ENCODE measurements at places on chromosomes 13 and 19.

GRCh38 chr19:33194886-33195644 is 935 bp downstream of the LRP3 start:
- DNase-seq: no peak

GRCh38 chr13:40120288-40120687 is 464.8 kb downstream of the COG6 start:
- no peak for DNase-seq

DNA sequence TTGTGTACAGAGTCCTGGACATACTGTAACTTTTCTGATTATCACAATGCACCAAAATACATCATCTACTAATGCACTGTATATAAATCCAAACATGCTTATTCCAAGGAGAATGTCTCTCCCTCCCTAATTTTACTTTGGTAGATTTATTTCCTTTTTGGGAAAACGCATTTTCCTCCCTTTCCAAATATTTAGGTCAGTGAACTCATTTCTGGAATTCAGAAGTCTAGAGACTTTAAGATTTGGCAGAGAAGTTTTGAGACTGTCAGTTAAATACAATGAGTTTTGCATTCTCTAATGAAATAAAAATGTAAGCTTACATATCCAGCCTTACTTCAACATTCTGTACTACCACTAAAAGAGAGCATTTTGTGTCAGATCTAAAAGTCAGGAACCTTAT is 165.8 kb upstream of the EDNRB start:
- DNase-seq: no peak

GRCh38 chr13:33277946-33278345 is 7.6 kb downstream of the STARD13 start:
- no peak for DNase-seq

DNA sequence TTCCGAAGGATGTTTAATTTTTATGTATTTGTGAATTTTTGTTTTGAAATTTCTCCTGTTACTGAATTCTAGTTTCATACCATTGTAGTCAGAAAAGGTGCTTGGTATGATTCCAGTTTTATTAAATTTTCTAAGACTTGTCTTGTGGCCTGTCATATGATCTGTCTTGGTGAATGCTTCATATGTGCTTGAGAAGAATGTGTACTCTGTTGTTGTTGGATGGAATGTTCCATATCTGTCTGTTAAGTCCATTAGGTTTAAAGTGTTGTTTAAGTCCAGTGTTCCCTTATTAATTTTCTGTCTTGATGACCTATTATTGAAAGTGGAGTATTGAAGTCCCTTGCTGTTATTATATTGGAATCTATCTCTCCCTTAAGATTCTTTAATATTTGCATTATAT is 273.9 kb downstream of the ATP8A2 start:
- DNase-seq: no peak

DNA sequence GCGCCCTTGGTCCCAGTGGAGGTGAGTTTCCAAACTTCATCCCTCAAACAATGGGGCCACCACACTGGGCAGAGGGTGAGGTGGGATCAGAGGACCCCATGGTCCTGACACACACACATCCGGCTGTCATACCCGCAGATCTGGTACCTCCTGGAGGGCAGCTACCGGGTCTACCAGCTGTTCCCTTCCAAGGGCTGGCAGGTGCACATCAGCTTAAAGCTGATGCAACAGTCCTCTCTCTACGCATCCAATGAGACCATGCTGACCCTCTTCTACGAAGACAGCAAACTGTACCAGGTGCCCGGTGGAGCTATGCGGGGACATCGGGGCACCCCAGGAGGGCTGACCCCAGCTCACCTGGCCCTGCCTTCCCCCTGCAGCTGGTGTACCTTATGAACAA is 14.0 kb upstream of the PSMD8 start:
- DNase-seq: no peak

- DNase-seq: no peak
Observed at GRCh38 chr13:76472916-76473315, 413.3 kb downstream of the KCTD12 start.

DNA sequence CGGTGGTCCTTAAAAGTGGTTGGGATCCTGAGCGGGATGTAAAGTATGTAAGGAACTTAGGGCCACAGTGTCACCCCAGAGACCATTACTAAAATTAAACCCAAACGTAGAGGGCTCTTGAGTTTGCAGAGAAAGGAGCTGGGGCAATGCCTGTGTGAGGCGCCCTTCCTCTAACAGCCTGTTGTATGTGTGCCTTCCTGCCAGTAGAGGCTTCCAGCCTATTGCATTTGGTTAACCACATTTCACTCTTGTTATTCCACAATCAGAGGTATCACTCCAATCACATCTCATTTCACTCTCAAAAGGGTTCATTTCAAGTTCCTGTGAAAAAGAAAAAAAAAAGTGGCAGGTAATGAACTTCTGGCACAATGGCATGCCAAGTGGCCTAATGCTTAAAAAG is 29.4 kb downstream of the DIAPH3 start:
- no peak for DNase-seq

- no peak for DNase-seq
Observed at GRCh38 chr19:48698046-48698445, 2.3 kb downstream of the FUT2 start.

DNA sequence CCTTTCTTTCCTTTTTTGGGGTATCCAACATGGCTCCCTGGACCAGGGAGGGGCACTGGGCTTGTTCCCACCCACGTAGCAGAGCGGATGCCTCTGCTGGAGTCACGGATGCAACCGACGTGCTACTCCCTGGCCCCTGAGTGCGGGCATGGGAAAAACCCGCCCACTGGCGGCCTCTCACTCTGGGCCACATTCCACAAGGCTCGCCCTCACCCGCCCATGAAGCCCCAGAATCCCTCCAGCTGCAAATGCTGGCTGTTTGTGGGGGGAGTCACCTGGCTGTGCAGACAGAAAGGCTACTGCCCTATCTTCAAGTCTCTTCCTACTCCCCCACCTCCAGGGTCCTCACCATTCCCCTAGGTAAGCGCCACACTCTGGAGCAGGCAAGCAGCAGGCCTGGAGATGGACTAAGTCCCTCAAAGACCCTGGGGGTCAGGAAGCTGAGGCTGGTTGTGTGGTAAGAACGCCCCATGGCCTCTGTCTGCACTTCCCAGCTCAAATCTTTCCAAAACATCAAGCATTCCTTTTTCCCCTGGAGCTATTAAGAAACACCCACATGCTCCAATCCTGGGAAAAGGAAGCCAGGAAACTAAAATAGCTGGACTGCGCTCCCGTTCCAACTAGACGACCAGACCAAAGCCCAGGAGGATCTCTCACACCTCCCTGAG is 17.9 kb upstream of the EPHX3 start:
- DNase-seq: no peak

DNA sequence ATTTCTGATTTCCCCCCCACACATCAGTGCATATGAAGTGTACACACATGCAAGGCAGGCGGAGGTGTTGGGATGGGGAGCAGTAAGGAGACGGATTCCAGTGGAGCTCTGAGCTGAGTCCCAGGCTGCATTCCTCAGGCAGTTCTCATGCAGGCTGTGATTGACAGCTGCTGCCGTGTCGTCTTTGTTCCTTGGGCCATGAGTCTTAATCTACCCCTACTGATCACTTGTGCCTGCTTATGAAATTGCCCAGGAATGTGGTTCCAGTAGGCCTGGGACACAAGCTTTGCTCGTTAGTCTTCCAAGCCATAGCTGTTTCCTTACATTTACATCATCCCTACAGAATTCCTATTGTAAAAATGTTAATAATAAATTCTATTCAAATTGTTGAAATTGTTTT is 1241.9 kb downstream of the UQCRFS1 start:
- DNase-seq: no peak

DNA sequence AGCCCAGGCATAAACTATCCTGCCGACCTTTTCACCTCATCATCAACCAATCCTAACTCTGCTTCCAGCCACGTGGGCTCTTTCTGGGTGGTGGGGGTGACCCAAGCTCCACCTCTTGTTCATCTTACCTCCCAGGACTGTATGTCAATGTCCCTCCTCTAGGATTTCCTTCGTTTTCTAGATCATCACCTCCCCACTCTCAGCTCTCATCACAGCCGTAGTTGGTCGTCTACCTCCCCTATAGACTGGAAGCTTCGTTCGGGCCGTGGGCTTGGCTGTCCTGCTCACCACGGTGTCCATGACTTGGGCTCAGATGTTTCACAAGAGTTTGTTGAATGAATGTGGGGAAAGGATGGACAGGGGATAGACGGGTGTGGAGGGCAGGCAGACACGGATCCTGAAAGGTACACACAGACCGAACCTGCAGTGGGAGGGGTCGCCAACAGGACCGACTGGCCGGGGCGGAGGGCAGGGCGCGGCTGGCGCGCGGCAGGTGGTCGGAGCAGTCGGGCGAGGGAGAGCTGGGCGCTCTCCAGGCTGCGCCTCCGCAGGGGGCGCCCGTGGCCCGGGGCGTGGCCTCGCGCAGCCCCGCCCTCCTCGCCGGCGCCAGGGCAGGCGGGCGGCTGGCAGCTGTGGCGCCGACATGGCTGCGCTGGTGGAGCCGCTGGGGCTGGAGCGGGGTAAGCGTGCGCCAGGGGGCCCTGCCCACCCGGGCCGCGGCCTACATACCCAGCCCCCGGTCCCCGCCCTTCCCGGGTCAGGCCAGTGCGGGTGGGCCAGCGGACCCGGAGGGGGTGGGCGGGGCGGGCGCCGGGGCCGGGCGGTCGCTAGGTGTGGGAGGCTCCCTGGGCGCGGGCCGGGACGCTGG is at the start of gene LIN7B:
LIN7B (plus strand) TSS at position 609 of the 868 bp plus-strand sequence; CDS start at position 644, 35 bp downstream.
- peak; percentile 51 for DNase-seq

- DNase-seq: no peak
Observed at GRCh38 chr19:19179548-19180441, 9.7 kb upstream of the MEF2B start.

GRCh38 chr13:100275746-100276145 is 186.9 kb downstream of the PCCA start:
- no peak for DNase-seq

- DNase-seq: no peak
Observed at GRCh38 chr13:62482351-62482750, 1066.7 kb upstream of the PCDH20 start.

GRCh38 chr13:98222816-98223215 is 45.7 kb upstream of the RNF113B start:
- DNase-seq: no peak

DNA sequence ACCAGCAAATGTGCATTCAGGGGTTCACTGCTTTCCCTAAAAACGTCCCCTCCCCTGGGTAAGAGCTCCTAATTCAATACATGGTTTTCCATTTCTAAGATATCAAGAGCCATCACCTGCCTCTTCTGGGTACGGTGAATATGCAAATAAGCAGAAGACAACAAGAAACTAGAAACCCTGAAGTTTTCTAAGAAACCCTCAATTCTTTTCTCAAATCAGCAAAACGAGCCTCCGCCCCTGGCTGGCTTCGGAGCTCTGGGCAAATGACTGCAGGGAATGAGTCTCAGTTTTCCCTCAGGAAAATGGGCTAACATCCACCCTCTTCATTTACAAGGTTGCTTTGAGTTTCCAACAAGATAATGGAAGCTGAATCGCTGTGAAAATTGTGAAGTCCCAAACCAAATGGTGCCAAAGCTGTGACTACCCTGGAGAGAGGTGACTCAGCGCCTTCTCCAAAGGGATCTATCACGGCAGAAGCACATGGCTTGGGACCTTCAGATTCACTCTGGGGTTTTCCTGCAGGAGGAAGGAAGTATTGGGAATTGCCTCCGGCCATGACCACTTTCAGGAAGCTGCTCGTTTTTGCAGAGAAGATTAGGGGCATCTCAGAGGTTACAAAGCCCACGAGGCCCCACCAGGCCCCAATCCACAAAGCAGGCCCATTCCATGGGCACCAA is 26.6 kb downstream of the KLF2 start:
- no peak for DNase-seq

- DNase-seq: no peak
Observed at GRCh38 chr19:18292810-18293641, 11.6 kb upstream of the JUND start.

- DNase-seq: peak; percentile 13
Observed at GRCh38 chr19:14479975-14480699, 5.0 kb upstream of the PTGER1 start.
